Common myeloid progenitor, CD34-positive (primary cell): ENCODE measurements at places on chromosomes 7 and 10.
A peak's percentile ranks its signal among the peaks of the same experiment; 100 is the strongest.

DNA sequence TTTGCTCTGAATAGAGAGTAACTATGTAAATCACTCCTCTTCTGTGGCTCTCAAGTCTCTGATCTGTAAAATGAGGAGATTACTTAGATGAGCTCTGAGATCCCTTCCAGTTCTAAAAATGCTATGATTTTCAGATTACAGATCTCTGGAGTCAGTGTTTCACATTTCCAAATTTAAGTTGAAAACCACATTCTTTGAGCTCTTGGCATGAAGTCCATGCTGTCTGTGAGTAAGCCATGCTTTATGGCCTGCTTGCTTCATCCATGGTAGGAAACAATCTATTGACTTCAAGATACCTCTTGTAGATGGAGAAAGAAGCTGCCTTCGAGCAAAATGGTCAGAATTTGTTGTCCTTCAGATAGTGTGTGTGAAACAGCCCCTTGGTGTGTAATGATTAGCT is 64.9 kb downstream of the CELF2 start:
- DNase-seq = no peak

DNA sequence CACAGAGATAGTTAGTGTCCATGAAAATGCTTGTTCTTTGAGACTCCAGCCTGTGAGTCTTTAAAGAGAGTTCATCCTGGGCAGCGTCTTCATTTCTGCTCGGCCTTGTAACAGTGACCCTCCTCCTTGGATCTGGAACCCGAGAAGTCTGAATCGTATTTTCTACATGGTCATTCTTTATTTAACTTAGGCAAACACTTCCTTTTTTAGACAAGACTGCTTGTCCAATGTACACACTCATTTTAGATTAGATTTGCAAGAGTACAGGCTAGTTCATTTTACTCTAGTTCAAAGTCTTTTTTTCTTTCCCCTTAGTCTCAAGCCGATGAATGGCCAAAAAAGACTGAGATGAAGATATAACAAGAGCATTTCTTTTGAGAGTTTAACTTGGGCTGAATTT is 133.5 kb downstream of the CHN2 start:
- no peak for DNase-seq

- no peak for DNase-seq
Measured at GRCh38 chr10:104257235-104257634, 2.5 kb downstream of the GSTO1 start.

- DNase-seq = no peak
Measured at GRCh38 chr10:22609251-22609650, 105.1 kb downstream of the PIP4K2A start.

- DNase-seq = peak; percentile 90
Measured at GRCh38 chr7:4823441-4824119, 38.2 kb downstream of the PAPOLB start.

GRCh38 chr10:30531751-30532530 is 97.6 kb downstream of the LYZL2 start:
- DNase-seq = peak; percentile 44

GRCh38 chr10:122466951-122467381 is 5.6 kb downstream of the HTRA1 start:
- DNase-seq = no peak

GRCh38 chr10:122163174-122164022 is 107.7 kb upstream of the BTBD16 start:
- DNase-seq = peak; percentile 36

DNA sequence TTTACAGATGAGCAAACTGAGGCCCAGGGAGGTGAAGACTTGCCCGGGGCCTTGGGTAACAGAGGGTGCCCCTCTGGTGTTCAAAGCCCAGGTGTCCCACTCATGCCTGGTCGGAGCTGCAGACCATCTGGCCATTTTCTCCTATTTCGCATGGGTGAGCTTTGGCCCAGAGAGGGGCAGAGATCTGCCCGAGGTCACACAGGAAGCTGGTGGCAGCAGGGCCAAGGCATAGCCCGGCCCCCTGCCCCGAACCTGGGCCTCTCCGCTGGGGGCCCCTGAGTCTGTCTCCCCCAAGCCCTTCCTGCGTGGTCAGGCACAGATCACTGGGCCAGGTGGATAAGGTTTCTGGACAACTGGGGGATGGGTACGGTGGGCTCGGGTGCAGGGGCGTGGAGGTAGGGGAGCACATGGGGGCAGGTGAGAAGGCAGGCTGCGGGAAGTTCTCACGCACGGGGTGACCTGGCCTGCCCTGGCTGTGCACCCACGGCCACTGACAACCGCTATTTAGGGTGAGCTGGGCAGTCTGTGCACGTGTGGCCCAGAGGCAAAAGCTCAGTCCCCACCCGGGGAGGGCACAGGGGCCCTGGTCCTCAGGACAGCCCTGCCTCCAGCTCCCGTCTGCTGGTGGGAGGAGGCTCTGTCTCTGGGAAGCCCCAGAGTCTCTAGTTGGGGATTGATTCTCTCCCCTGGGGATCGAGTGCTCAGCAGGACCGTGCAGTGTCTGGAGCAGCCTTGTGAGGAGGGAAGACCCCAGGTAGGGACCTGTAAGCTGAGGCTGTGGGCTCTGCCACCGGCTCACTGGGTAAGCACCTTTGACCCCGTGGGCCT is 68.6 kb downstream of the UNCX start:
- DNase-seq = no peak

GRCh38 chr7:18216270-18216669 is 188.6 kb upstream of the PRPS1L1 start:
- DNase-seq = no peak

- no peak for DNase-seq
Measured at GRCh38 chr10:33290321-33291052, 44.0 kb downstream of the NRP1 start.

DNA sequence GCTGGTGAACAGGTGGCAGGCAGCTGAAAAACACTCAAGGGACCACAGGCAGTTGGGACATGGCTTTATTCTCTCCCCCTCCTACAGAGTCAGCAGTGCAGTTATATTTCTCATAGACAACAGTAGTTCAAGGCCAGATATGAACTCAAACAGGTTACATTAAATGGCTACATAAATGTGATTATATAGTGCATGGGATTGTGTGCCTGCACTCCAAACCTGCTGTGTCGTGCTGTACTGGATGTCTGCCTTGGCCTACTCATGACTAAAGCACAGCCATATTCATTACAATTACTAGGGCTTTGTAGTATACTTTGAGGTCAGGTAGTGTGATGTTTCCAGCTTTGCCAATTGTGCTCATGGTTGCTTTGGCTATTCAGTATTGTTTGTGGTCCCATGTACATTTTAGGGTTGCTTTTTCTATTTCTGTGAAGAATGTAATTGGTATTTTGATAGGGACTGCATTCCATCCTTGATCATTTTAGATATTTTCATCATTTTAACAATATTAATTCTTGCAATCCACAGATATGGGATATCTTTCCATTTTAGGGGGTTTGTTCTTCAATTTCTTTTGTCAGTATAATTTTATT is 393.6 kb downstream of the CNTNAP2 start:
- DNase-seq = peak; percentile 65

- no peak for DNase-seq
Measured at GRCh38 chr7:140679186-140679585, 6.4 kb downstream of the ADCK2 start.
